Stimulated activated CD4-positive, alpha-beta T cell treated with anti-CD3 and anti-CD28 coated beads, Interleukin-2, amount 100 ng/mL, for 24 hours (primary cell): ENCODE measurements at places on chromosomes 16 and 17.
A peak's percentile ranks its signal among the peaks of the same experiment; 100 is the strongest.

GRCh38 chr17:2013994-2014317 is 11.2 kb downstream of the RTN4RL1 start:
- DNase-seq, result no peak

- DNase-seq, result no peak
Measured at GRCh38 chr16:75868636-75869632, 142.6 kb upstream of the CPHXL start.

GRCh38 chr17:39092692-39093230 is 58.7 kb downstream of the PLXDC1 start:
- no peak for DNase-seq

- DNase-seq, result no peak
Measured at GRCh38 chr16:7509963-7510601, 177.4 kb downstream of the RBFOX1 start.

- DNase-seq, result no peak
Measured at GRCh38 chr17:1627182-1627981, 1.3 kb downstream of the SLC43A2 start.

DNA sequence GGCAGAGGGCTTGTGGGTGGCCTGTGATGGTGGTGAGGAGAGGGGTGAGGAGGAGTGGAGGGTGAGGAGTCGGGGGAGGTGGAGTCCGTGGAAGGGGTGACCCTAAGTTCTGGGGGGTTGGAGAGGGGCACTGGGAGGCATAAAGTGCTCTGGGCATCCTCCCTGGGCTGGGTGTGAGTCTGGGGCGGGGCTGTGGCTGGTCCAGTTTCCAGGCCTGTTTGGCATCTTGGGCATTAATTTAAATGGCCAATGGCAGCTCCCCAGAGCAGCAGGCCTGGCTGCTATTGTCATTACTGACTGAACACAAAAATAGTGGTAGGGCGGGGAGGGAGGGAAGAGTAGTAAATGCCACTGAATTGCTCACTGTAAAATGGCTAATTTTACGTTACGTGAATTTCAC is 7.7 kb upstream of the ARHGAP23 start:
- DNase-seq, result no peak

DNA sequence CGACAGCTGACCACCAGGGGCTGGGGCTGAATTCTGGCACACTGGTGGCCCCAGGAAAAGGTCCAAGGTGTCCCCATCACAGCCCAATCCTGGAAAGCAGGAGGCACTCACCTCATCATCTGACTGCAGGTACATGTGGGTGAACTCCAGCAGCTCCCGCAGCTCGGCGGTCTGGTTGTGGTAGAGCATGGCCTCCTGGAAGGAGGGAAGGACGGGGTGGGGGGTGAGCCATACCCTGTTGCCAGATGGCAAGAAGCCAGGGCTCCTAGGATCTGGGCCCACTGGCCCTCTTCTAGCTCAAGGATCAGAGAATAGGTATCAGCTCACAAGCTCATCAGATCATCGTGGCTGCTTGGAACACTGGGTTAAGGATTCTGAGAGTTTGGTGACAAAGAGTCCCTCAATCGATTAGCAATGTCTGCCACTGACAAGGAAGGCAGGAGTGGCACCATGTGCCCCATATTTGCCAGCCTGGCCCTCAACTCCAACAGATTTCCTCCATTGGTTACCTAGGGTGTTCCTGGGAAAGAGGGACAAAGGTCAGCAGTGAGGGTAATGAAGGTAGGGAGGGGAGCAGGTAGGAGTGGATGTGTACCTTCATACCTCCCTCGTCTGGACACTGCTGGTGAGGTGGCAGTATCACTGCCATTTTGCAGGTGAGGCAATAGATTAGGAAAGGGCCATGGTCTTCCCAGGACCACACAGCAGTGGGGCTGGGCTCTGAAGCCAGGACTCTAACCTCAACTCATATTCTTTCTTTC is 4.9 kb downstream of the P3H4 start:
- no peak for DNase-seq

GRCh38 chr17:44795928-44796327 is 34.2 kb downstream of the GJC1 start:
- no peak for DNase-seq

DNA sequence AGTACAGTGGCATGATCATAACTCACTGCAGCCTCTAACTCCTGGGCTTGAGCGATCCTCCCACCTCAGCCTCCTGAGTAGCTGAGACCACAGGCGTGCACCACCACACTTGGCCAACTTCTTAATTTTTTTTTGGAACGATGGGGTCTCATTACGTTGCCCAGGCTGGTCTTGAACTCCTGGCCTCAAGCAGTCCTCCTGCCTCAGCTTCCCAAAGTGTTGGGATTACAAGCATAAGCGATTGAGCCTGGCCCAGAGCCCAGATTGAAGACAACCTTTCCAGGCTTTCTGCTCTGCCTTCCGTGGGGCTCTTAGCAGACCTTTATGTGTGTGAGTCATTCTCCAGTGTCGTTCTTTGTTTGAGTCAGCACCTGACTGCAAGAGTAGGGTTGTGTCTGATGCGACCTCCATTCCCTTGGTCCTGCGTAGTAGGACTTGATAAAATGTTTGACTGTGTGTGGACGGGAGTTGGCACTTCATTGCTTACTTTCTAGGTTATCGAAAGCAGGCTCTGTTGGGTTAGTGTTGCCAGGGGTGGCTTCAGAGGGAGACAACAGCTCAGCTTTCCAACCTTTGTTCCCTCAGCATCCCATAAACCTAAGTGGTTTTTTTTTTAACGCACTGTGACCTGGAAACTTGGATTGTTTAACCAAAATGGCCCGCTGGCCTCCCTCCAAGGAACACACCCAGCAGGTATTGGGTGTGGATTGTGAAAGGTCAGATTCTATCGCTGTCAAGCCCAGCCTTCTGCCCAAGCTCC is 26.4 kb downstream of the EEF2K start:
- DNase-seq, result peak; percentile 40

- no peak for DNase-seq
Measured at GRCh38 chr17:73548620-73549311, 95.5 kb downstream of the SDK2 start.

GRCh38 chr16:84065536-84066132 is 23.0 kb upstream of the SLC38A8 start:
- peak; percentile 33 for DNase-seq

GRCh38 chr17:60401819-60402218 is 9.9 kb upstream of the USP32 start:
- DNase-seq, result no peak

GRCh38 chr16:27974896-27975540 is 88.5 kb downstream of the GSG1L start:
- DNase-seq, result no peak

GRCh38 chr16:27432558-27432957 is 30.6 kb downstream of the IL21R start:
- no peak for DNase-seq

GRCh38 chr17:68035131-68035522 is 408 bp upstream of the KPNA2 start:
- peak; percentile 94 for DNase-seq
